ENCODE measurements at places on chromosomes 7 and 10. TPM values are rescaled to one million over a fixed set of nuclear protein-coding genes. Genes with fewer than 3 reads are reported as not detected.

DNA sequence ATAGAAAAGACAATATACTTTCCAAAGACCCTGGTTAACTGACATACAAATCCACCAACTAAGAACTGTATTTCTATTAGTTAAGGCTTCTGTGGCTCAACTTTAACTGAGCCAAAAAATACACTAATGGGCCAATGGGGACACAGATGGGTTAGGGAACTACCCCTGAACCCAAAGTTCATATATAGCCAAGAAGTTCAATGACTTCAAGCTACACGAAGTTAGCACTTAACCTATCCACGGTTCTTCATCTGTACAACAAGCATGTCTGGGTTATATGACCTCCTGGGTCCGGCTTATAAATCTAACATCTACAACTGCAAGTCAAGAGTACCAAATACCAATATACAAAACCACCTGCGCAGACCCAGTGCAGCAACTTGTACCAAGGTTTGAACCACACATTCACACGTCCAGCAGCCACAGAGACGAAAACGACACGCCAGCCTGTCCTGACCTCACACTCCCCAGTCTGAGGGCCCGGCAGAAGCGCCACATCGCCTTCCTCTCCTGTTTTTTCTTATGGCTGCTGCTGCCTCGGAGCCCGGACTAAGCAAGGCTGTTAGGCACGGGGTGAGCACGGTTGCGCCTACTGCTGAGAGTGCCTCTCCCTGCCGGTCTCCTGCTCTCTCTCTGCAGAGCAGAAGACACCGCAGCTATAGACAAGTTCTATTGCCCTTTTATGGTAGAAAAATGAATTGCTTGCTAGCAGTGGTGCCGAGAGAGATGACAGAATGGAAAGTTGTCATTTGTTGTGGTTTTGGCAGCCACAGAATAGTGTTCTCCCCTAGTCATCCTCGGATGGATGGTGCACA is 86.3 kb downstream of the RNF216 start:
- DNase-seq = peak; percentile 77
- peaks cover 82% of the 10 kb centered on the region for H3K4me1 ChIP-seq
- peak overlapping the region; percentile 90 for H3K27ac ChIP-seq

GRCh38 chr10:118332948-118333710 is 9.0 kb downstream of the FAM204A start:
- H3K4me3 ChIP-seq = no peak overlapping the region
- no peaks in the 10 kb centered on the region for H3K27me3 ChIP-seq
- peaks cover 9% of the 10 kb centered on the region for H3K4me1 ChIP-seq
- no peak for DNase-seq
- no peak overlapping the region for H3K27ac ChIP-seq

The H2BK1 gene
- total RNA-seq = 2.2 TPM

The OPALIN gene
- total RNA-seq = not detected

The CFAP58 gene
- total RNA-seq = 0.28 TPM

All from activated naive CD8-positive, alpha-beta T cell treated with anti-CD3 and anti-CD28 coated beads, Interleukin-2, amount 10 ng/mL, durations not matched to agents 7 days and 5 days (primary cell).